ENCODE measurements at places on chromosomes 3 and 15.

DNA sequence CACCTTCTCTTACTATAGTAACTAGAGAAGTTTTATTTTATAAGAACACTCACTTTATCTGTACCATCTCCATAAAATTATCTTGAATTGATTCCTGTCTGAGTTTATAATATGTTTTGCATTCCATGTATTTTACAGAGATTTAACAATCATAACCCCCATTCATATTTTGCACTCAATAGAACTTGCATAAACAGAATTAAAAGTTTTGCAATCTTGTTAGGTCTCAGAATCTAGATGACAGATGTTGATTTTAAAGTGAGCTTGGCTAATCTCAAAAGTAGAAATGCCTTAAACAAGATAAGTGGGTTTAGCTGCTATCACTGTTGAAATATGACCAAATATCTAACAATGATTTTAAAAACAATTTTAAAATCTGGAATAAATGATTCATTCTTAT is 107.9 kb upstream of the EPHA6 start:
- DNase-seq, result no peak

GRCh38 chr15:74873756-74874424 is 725 bp upstream of the SCAMP2 start:
- DNase-seq, result no peak

GRCh38 chr3:64687086-64687780 is 567 bp downstream of the ADAMTS9 start:
- DNase-seq, result no peak

- DNase-seq, result peak; percentile 3
These were observed 8.3 kb upstream of the EPHA3 start for GRCh38 chr3:89098964-89099585.

DNA sequence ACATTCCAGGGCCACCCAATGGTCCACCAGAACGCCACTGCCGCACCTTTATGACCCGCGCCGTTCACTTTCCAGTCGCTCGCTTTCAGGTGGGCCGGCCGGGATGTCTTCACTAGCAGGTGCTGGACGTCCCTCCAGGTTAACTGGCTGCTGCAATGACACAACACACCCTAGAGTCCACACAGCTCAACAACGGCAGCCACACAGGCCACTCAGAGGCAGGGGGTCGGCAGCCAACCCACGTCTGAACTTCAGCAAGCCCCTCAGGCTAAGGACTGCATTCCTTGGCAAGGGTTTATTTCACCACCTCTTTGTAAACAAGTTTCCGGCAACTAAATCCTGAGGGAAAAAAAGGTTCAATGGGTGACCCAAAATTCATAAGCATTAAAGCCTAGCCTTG is 89.2 kb upstream of the SNRPA1 start:
- DNase-seq, result no peak

- DNase-seq, result no peak
These were observed 80.6 kb downstream of the LINGO1 start for GRCh38 chr15:77552066-77552465.

GRCh38 chr15:94296717-94297116 is 65.4 kb downstream of the MCTP2 start:
- DNase-seq, result no peak

DNA sequence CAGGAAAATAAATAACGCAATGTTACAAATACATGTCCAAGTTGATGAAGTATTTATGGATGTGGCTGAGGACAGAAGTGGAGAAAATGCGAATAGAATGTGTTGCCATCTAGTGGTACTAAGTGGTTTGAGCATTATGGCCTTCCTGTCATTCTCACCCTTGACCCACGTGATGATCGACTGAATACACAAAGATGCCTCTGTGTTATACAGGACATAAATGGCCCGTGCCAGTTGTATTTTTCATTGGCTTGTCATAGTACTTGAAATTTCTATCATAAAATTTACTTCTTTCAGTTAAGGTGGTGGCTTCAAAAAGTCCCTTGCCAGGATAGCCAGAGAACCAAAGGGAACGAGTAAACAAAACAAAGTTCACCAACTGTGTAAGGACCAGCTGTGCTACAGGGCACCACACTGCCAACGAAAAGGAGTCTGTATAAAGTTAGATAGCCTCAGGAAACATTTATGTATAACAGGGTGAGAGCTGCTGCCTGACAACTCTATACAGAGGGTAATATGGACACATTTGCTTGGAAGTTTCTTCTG is 103.7 kb downstream of the MYH15 start:
- peak; percentile 25 for DNase-seq

DNA sequence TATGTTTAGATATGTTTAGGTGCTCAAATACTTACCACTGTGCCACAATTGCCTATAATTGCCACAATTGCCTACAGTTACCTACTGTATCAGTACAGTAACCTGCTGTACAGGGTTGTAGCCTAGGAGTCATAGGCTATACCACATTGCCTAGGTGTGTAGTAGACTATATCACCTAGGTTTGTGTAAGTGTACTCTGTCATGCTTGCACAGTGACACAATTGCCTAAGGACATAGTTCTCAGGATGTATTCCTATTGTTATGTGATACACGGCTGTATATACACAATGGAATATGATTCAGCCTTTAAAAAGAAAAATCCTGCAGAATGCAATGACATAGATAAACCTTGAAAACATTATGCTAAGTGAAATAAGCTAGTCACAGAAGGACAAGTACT is 264.8 kb downstream of the RAP2B start:
- DNase-seq, result no peak

DNA sequence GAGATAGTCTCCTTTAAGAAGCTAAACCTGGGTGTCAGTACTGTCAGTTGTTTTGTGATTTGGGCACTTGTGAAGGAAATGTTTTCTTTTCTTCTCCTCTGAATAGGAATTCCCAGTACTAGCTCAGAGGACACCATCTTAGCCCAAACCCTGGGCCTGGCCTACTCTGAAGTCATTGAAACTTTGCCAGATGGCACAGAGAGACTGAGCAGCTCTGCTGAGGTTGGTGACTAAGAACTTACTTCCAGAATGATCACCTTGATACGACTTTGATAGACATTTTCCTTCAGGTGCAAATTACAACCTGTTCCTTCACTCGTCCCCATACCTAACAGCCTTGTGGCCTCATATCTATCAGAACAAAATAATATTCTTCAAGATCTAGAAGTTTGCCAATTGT is 100.2 kb downstream of the LARS2 start:
- no peak for DNase-seq

GRCh38 chr3:108085810-108086350 is 5.0 kb downstream of the CD47 start:
- DNase-seq, result no peak

- DNase-seq, result no peak
These were observed 14.2 kb upstream of the SEMA3B start for GRCh38 chr3:50254577-50255250.

DNA sequence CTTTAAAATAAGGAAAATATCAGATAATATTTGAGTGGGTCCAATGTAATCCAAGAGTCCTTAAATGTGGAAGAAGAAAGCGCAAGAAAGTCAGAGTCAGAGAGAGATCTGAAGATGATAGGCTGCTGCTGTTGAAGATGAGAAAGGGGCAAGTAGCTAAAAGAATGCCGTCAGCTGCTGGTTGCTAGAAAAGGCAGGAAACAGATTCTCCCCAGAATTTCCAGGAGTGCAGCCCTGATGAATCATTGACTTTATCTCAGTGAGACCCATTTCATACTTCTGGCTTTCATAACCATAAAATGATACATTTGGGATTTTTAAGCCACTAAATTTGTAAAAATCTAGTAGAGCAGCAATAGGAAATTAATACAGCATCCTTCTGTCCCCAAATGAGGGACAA is 7.5 kb upstream of the CHMP2B start:
- no peak for DNase-seq

DNA sequence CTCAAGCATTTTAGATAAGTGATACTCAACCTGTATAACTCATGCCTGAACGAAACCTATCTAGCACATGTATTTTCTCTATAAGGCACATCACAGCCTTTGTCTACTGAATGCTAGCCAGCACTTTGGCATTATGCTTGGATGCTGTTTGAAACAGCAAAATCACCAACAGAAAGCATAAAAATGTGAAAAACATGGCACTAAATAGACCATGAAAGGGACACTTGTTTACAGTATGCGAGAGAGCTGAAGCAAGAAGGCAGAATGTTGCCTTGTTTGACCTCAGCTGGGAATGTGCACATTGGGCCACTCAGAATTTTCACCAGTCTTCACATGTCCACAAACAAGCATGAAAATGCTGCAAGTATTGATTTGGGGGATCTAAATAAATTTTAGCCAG is 59.5 kb downstream of the MINDY2 start:
- no peak for DNase-seq

DNA sequence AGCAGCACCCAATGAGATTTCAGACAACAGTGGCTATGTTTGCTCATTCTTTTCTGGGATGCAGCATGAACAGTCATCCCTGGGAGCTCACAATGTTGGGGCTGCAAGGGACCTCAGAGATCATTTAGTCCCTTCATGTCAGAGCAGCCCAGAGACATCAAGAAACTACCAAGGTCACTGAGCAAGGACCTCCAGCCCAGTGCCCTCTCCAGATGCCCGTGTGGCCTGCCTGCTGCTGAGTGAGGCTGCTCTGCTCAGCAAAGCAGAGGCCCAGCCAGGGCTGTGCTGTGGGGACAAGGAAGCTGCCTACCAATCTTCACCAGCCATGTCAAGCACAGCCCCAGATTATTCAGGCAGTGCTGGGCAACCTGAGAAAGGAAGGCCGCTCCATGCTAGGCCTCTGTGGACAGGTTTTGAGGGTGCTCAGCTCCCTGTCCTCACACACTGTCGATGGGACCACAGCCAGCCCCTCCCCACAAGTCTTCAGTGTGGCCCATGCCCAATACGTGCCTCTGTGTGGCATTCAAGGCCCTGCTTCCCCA is 99.7 kb downstream of the DAPK2 start:
- no peak for DNase-seq

GRCh38 chr15:89649716-89650115 is 5.6 kb downstream of the KIF7 start:
- DNase-seq, result no peak

- DNase-seq, result no peak
These were observed 92.8 kb downstream of the SV2B start for GRCh38 chr15:91192690-91193377.

- DNase-seq, result peak; percentile 53
These were observed 19.4 kb upstream of the KIF23 start for GRCh38 chr15:69394556-69395282.

- DNase-seq, result no peak
These were observed 19.7 kb downstream of the PAK6 start for GRCh38 chr15:40258544-40258943.

GRCh38 chr15:58545307-58546065 is 113.7 kb downstream of the LIPC start:
- DNase-seq, result no peak

DNA sequence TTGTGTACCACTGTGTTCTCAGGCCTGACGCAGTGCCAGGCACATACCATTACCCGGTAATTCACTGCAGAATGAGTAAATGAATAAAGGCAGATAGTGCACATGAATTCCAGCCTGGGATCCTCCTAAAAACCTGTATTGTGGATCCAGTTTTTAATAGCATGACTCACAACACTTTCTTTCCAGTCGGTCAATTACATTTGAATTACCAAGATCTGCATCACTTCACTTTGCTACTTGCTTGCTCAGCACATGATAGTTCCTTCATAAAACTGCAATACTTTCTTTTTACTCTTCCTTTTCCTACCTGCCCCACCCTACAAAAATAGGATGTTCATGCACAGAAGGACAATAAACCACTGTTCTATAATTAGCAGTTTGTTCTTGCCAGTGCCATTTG is 553.8 kb downstream of the MAGI1 start:
- no peak for DNase-seq

- no peak for DNase-seq
These were observed 152.5 kb downstream of the FOXP1 start for GRCh38 chr3:71430941-71431552.

DNA sequence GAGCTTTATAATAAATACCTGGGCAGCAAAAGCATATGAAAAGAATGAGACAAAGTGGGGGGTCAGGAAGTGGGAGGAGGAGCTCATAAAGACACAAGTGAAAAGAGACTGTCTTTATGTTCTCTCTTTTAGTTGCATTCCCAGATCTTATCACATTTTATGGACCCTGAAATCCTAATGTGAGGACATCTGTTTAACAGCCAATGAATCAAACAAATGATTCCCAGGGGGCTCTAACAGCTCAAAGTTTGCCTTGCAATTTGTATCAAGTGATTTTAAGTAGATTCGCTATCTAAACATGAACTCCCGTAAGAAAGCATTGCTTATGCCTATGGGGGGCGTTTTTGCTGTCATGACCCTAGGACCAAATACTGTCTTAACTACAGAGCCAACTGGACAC is 332.3 kb upstream of the CNTN4 start:
- DNase-seq, result no peak

GRCh38 chr15:81168131-81168526 is 28.6 kb upstream of the IL16 start:
- no peak for DNase-seq

- no peak for DNase-seq
These were observed 59.2 kb downstream of the SPSB4 start for GRCh38 chr3:141110322-141110721.

GRCh38 chr3:111333642-111334041 is 208.4 kb upstream of the CD96 start:
- DNase-seq, result no peak

- no peak for DNase-seq
These were observed 1031.7 kb downstream of the MCTP2 start for GRCh38 chr15:95262866-95263564.

DNA sequence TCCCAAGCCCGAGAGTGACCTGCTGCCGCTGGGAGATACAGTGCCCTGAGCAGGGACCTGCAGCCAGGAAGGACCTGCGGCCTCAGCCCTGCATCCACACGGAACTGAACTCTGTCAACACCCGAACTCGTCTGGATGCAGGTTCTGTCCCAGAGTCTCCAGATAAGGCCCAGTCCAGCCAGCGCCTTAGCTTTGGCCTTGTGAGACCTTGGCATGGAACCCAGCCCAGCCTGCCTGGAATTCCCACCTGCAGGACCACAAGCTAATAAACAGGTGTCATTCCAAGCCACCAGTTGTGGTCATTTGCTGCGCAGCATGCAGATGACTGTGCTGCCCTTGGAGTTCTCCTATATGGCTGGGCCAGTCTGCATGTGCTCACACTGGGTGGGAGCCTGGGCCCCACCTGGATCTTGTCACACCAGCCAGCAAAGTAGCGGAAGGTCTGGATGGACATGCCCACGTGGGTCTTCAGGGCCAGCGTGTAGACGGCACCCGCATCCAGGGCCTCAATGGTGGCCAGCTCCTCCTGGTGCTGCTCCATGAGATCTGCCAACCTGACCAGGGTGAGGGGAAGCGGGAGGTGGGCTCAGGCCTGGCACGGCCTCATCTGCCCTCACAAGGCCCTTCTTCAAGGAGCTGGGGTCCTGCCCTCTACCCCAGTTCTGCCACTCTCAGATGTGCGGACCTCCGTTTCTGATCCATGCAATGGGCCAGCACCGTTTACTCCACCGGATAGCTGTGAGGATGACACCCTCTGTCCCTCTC is 47.2 kb upstream of the SLC41A3 start:
- DNase-seq, result no peak

DNA sequence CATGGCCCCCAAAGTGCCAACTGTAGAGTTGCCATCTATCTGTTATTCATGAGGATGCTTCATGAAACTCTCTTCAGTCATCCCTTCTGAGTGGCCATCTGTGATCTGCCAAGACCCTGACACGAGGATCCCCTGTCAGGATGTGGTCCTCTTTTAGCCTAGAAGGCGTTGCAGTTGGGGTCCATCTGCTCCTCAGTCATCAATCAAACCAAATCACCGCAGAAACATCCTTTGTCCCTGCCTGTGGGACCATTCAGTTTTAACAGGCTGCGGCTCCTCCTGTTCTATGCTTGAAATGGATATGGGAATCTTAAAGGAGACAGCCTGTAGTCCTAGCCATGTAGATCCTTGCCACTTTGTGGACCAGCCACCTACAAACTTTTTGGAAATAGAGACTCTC is 5.9 kb upstream of the RPS27L start:
- no peak for DNase-seq

- no peak for DNase-seq
These were observed 56.6 kb upstream of the CSTA start for GRCh38 chr3:122268257-122269024.
